ENCODE measurements at places on chromosomes 2 and 18.

DNA sequence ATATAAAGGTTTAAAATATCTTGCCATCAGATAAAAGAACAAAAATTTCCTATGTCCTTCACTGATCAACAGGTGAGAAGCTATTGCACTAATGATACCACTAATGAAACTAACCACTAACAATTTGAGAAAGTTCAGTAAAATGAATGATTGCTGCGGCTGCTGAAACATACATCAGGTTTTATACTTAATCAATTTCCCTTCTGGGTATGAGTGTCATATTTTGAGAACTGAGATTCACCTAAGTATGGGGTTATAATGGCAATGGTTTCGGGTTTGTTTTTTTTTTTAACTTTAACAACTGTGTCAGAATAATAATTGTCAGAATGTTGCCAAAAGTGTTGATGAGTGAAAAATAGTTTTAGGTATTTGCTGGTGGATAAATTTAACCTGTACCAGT, 151.3 kb upstream of the SLC39A10 start:
- no peak for DNase-seq

GRCh38 chr2:52844701-52845423, 922.7 kb upstream of the CHAC2 start:
- DNase-seq: no peak

DNA sequence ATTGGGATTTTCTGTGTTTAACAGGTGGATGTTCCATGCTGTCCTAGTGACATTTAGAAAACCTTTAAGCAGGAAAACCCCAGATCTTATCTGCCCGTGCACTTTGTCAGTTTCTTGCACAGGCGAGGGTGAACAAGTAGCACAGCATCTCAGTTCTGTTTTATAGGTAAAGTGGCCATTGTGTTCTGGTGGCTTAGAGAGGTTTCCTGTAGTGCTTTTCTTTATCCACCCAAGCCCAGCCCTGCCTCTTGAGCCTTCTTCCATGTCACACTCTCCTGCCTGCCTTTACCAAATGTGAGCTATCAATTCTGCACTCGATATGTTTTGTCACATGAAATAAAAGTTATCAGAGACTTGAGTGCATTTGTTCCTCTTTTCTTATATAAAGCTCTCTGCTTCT, 135.3 kb upstream of the NOSTRIN start:
- DNase-seq: no peak

DNA sequence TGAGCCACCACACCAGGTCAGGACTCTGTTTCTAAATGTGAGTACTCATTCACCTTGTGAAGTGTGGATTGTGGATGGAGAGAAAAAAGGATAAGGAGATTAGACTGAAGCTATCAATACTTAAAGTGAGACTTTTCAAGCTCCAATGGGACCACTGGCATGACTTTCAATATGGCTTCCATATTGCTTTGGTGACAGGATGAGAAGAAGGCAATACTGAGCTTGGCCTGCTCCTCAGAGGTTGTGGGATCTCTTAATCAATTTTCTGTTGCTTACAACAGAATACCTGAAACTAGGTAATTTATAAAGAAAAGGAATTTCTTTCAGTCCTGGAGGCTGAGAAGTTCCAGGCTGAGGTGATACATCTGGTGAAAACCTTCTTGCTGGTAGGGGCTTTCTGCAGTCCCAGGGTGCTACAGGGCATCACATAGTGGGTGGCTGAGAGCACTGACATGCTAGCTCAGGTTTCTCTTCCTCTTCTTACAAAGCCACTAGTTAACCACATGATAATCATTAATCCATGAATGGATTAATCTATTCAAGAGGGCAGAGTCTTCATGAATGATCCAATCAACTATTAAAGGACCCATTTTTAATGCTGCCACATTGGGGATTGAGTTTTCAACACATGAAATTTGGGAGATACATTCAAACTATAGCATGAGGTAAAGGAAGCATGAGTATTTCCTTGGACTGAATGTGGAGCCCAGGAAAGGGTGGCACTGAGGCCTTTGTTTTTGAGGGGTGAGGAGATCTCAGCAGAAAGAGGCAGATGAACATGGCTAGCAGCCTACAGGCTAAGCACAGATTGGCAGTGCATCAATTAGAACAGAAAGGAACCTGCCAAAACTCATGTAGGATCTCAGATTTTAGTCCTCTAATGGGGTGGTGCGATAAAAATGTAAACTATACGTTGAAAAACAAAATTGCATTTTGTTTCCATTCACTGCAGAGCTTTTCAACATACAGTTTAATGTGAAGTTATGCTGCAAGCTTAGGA, 274.5 kb downstream of the PIK3C3 start:
- DNase-seq: no peak

GRCh38 chr2:32210767-32211408, 45.2 kb downstream of the SLC30A6 start:
- no peak for DNase-seq

DNA sequence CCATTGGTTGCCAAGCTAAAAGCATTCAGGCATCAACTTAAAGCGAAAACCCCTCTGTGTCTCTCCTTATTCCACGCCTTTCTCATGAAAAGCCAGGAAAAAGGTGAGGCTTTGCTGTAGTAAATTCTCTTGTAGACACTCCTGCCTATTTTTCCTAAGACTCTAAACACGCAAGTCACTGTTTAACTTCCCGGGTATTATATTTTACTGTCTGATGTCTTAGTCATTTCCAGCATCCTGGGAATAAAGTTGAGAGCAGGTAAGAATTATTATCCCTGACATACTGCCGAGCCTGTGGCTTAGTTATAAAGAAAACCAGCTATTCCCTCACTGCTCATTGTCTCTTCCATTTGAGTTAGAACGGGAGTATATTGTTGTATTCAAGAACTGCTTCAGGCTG, 112.4 kb upstream of the GATA6 start:
- DNase-seq: peak; percentile 51

DNA sequence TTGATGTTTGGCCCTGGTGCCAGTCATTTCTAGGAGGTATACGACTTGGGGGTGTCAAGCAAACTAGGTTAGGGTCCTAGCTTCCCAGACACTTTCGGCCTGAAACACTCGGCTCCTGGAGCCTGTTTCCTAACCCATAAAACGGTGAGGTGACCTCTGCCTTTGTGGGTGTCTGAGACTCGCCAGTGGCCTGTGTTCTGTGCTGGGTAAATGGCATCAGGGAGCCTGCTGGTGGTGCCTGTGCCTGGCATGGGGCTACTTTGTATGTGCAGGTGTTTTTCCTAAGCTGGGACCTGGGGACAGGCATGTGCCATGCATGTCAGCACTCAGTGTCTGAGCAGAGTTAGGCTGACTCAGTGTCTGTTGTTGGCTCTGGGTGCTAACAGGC, 139.2 kb downstream of the GLI2 start:
- DNase-seq: no peak

- no peak for DNase-seq
These were observed 638 bp downstream of the ZNF521 start for GRCh38 chr18:25351280-25351775.

GRCh38 chr2:64263315-64263714, 119.1 kb upstream of the PELI1 start:
- DNase-seq: no peak

DNA sequence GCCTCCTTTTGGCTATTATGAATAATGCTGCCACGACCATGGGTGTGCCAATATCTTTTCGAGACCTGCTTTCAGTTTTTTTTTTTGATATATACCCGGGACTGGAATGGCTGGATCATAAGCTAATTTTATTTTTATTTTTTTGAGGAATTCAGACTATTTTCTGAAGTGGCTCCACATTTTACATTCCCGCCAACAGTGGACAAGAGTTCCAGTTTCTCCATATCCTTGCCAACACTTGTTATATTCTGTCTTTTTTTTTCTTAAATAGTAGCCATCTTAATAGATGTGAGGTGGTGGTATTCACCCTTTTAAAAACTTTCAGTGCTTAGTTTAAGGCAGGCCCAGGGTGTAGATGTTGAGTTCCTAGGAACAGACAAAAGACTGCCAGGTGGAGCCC, 11.8 kb downstream of the LPIN1 start:
- DNase-seq: no peak

DNA sequence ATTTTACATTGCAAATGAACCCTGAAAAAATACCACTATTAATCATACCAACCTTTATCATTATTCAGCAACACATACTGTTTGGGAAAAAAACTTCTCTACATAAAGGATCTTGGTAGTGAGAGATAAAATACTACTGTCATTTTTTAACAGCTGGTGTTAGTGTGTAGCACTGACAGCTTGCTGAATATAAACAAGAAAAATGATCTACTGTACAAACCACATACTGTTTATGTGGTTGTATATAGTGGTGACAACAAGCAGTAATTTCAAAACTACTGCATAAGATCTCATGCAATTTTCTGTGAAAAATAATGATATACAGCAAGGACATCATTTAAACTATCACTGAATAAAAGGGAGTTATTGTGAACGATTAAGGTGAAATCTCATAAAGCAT, 601.2 kb downstream of the LRP1B start:
- DNase-seq: no peak

DNA sequence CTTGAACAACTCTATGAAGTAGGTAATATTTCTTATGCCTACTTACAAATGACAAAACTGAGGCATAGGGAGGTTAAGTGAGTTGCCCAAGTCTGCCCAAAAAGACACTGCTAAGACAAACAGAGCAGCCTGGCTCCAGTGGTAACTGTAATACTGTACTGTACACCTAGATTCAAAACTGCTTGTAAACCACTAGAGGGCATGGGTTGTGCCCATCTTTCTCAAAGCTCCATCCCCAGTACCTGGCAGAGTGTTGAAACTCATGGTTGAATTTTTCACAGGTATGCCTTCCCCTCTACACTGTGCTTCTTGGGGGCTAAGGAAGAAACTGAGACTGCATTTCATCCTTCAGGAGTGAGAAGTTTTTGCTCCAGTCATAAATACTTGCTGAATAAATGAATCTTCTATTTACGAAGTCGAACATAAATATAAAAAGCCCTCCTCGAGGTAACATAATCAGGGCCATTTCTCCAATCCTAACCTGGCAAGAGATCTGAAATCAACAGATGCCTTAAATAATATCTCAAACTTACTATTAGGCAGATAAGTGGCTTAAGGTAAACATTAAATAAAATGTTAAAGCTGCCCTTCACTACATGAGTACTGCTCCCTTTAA, 2.0 kb downstream of the PPP4R1 start:
- DNase-seq: peak; percentile 65

- peak; percentile 61 for DNase-seq
These were observed 891 bp upstream of the KHK start for GRCh38 chr2:27085673-27086089.

- no peak for DNase-seq
These were observed 18.1 kb downstream of the CCDC141 start for GRCh38 chr2:179031731-179032408.

- no peak for DNase-seq
These were observed 4.7 kb downstream of the CAPG start for GRCh38 chr2:85405201-85406059.

- no peak for DNase-seq
These were observed 28.7 kb upstream of the SKOR2 start for GRCh38 chr18:47280121-47280520.

DNA sequence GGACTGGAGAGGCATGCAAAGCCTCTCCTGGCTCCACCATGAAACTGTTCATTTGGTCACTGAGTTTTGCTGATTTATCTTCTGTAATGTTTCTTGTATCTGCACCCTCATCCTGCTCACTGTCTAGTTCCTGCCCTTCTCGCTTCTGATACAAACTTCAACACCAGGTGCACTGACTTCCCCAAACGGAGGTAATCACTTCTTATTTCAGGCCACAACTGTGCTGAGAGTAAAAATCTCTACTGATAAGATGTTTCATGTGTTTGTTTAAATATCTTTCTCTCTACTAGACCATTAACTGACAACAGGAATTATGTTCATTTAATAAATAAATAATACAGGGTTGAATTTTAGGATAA, 10.9 kb upstream of the NT5C1B start:
- no peak for DNase-seq

DNA sequence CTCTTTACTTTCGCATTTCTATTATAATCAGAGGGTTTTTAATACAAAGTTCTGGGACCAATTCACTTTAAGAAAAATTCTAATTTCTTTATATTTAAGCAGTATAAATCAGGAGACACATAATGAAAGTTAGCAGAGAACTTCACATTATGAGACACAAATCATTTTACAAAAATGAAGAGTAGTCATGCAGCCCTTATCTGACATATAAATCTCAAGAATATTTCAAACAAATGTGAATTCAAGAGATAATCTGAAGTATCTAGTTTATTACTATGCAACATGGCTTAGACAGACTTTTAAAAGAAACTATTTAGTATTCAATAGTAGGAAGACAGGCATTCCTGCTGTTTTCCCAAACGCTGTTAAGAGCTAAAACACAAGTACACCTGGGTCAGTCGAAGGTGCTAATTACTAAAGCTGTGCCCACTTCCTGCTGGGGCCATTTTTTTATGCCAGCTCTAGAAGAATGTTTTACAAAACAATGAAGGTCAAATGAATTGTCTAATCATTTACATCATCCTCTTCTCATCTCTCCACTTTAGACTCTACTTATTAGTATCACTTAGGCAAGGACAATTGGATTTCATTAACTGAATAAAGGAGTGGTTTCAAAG, 40.2 kb downstream of the CWC22 start:
- DNase-seq: no peak
